ENCODE measurements at places on chromosomes 6 and 20.
A peak's percentile ranks its signal among the peaks of the same experiment; 100 is the strongest.

DNA sequence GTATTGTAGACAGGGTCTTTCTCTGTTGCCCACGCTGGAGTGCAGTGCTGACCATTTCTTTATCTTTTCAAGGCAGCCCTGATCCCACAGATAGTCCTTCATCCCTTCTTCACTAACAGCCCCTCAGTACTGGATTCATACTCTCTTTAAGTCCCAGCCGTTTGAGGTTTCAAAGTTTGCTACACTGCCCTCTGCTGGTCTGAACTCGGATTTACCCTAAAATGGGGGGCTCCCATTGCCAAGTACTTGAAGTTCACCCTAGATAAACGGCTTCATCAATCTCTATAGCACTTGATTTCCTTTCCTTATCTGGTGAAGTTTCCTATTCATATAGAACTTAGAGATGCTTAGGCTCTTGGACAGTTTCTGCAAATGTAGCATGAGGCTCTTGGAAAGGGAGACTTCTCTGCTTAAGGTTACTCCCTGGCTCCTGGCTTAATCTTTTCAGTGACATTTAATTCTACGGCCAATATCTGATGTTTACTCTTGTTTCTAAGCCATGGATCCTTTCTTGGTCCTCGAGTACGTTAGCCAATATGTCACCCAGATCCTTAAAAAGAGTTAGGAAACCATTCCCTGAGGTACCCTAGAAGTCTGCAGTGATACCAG is 21.4 kb upstream of the PREP start:
- no peaks in the 10 kb centered on the region for H3K27me3 ChIP-seq
- no peak overlapping the region for H3K27ac ChIP-seq
- no peak for DNase-seq
- H3K36me3 ChIP-seq, result no peaks in the 10 kb centered on the region
- no peak overlapping the region for H3K4me3 ChIP-seq

- peaks cover 5% of the 10 kb centered on the region for H3K36me3 ChIP-seq
- peak overlapping the region; percentile 83 for H3K27ac ChIP-seq
Observed at GRCh38 chr20:31577194-31577593, 27.9 kb upstream of the ID1 start.

- peaks cover 3% of the 10 kb centered on the region for H3K27me3 ChIP-seq
- no peak overlapping the region for H3K4me3 ChIP-seq
- no peaks in the 10 kb centered on the region for H3K4me1 ChIP-seq
Observed at GRCh38 chr20:54389596-54390280, 85.7 kb upstream of the DOK5 start.

DNA sequence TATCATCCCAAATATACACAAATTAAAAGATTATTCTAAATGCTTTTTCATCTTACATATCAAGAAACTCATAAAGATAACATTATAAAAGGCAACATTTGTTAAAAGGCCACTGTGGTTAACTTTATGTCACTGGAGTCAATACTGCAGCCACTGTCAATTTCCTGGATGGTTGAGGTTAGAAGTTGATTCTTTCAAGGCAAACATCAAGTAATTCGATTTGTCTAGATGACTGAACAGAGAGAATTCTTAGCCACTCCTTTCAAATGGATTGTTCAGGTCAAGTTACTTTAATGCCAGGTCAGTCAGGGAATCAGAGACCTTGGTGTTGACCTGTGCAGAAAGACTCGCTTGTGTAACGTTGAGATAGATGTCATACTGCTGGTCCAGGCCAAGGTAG is 44.4 kb upstream of the SIM1 start:
- no peak overlapping the region for H3K4me3 ChIP-seq
- no peaks in the 10 kb centered on the region for H3K27me3 ChIP-seq
- peaks cover 30% of the 10 kb centered on the region for H3K36me3 ChIP-seq
- H3K27ac ChIP-seq, result no peak overlapping the region
- no peaks in the 10 kb centered on the region for H3K4me1 ChIP-seq

GRCh38 chr6:75870389-75870788 is 121.3 kb downstream of the MYO6 start:
- no peak for DNase-seq
- no peaks in the 10 kb centered on the region for H3K27me3 ChIP-seq
- H3K27ac ChIP-seq, result no peak overlapping the region
- peaks cover 14% of the 10 kb centered on the region for H3K36me3 ChIP-seq
- H3K4me1 ChIP-seq, result peaks cover 21% of the 10 kb centered on the region

DNA sequence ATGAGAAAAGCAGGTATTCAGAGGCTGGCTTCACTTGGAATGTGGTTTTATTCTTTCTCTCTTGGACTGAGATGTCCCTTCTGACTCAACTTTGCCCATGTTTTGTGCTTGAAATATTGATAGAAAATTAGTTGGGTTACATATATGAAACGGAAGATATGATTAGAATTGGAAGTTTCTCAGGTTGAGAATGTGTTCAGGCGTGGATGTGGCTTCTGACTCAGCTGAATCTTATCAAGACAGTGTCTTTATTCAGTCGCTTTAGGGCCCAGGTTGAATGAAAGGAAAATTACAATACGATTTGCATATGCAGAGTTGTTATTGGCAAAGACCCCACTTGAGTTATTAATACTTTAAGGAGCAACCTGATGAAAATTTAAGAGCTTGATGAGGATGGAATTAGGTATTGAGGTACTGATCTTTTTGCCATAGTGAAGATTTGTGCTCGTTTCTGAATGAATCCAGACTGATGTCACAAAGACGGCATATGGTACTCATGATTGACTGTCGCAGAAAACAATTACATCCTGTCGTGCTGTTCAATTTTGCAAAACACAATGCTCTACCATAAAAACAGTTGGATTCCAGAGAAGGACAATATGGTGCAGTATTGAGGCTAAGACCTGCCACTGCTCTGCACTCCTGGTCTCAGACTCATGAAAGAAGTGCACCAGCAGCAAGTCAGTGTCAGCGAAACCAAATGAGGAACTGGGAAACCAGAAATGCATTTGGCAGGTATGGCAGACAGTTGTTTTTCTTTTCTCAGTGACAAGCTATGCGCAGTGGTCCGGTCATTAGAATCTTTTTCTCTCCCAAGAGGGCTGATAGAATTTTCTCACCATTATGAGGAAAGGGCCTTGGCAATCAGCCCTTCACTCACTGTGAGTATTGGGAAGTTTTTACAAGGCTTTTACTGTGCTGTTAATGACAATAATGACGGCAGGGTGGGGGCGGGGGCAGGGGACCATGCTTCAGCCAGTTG is 158.3 kb downstream of the DOK5 start:
- no peak for DNase-seq
- no peak overlapping the region for H3K4me3 ChIP-seq
- H3K4me1 ChIP-seq, result no peaks in the 10 kb centered on the region

DNA sequence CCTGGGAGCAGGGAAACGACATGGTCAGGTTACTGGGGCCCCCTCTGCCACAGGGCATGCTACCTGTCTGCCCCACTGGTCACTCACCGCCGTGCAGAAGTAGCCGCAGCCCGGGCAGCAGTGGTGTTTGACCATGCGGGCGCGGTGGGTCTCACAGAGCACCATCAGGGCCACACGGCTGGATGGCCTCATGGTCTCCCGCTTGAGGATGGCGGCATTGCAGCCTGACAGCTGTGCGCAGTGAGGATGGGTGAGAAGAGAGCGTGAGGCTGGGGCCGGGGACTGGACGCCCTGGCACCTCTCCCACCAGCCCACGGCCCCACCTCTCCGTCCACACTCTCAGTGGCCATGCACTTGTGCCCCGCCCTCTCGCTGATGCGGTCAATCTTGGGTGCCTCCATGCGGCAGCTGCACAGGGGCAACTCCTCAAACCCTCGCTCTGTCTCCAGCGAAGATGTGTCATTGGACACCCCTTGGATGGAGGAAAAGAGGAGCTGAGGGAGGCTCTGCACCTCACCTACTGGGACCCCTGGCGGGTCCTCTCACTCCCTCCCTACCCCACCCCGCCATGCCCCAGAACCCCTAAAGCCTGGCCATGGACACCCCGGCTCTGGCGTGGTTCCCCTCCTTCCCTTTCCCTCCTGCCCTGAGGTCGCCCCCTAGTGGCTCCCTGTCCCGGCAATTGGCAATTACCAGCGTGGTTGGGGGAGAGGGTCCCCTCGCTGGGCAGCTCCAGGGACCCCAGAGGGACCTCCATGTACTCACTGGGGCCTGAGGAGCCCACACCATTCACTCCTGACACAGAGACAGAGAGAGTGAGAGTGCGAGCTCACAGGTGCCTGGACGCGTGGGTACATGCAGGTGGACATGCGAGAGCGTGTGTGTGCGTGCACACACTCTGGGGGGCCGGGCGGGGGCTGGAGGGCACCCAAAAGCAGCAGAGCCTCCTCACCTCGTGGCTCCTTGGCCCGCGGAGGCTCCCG is 8.9 kb downstream of the EHMT2 start:
- H3K27ac ChIP-seq, result no peak overlapping the region
- H3K27me3 ChIP-seq, result no peaks in the 10 kb centered on the region
- no peak for DNase-seq
- peaks cover 43% of the 10 kb centered on the region for H3K36me3 ChIP-seq
- H3K4me1 ChIP-seq, result no peaks in the 10 kb centered on the region
- no peak overlapping the region for H3K4me3 ChIP-seq

DNA sequence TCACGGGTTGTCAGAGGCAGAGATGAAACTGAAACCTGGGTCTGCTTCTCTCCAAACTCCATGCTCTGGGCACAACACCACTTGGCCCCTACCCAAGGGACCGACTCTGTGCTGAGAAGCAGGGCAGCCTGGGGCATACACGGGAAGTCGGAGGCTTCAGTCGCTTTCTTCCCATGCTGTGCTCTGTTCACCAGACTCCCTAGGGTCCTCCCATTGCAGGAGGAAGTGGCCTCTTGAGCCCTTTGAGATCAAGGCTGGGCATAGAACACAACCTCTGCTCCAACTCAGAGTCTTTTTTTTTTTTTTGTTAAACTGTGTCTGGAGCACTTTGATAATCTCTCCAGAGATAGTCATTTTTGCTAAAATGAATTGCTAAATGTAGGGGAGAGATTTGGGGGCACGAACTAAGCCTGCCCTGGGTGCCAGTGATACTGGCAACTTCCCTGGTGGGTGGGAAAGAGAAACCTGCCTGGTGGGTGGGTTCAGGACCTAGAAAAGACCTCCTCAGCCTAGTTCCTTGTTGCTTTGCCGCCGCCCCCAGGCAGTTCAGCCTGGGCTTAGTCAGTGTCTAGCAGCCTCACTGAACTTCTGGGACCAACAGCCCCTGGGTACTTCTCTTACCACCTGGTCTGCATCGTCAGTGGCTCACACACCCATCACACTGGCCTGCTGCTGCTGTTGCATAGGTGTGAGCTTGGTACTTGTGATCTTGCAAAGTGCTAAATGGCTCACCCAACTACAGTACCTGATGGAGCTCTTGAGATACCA is 62.0 kb downstream of the PPP1R14C start:
- DNase-seq, result no peak
- peaks cover 3% of the 10 kb centered on the region for H3K4me1 ChIP-seq
- H3K27me3 ChIP-seq, result peaks cover 6% of the 10 kb centered on the region
- no peak overlapping the region for H3K4me3 ChIP-seq

- no peak for DNase-seq
- H3K27me3 ChIP-seq, result no peaks in the 10 kb centered on the region
- peaks cover 15% of the 10 kb centered on the region for H3K4me1 ChIP-seq
- no peak overlapping the region for H3K27ac ChIP-seq
Observed at GRCh38 chr6:111687652-111688051, 82.0 kb upstream of the TRAF3IP2 start.

- no peak overlapping the region for H3K27ac ChIP-seq
- peaks cover 10% of the 10 kb centered on the region for H3K4me1 ChIP-seq
- H3K36me3 ChIP-seq, result peaks cover 7% of the 10 kb centered on the region
- H3K4me3 ChIP-seq, result no peak overlapping the region
Observed at GRCh38 chr20:37977338-37977737, 55.9 kb downstream of the TTI1 start.

- peaks cover 30% of the 10 kb centered on the region for H3K27me3 ChIP-seq
- no peak overlapping the region for H3K27ac ChIP-seq
- no peaks in the 10 kb centered on the region for H3K36me3 ChIP-seq
- H3K4me1 ChIP-seq, result peaks cover 2% of the 10 kb centered on the region
- no peak overlapping the region for H3K4me3 ChIP-seq
Observed at GRCh38 chr20:956330-956951, 40.3 kb upstream of the ANGPT4 start.

DNA sequence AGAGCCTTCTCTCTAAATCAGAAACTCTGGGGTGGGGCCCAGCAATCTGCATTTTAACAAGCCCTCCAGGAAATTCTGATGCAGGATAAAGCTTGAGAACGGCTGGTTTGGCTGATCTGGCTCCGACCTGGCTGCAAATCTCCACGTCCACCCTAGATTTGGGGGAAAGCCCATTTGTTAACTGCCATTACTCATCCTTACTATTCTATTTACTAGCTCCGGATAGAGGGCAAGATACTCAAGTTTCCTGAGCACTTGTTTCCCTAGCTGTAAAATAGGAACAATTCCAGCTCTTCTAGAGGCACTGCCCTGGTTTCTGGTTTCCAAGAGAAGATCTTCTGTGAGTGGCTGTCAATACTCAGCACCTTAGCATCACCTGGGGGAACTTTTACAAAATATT is 44.4 kb downstream of the DAAM2 start:
- H3K27ac ChIP-seq, result no peak overlapping the region
- no peaks in the 10 kb centered on the region for H3K27me3 ChIP-seq
- DNase-seq, result no peak
- H3K4me3 ChIP-seq, result no peak overlapping the region

DNA sequence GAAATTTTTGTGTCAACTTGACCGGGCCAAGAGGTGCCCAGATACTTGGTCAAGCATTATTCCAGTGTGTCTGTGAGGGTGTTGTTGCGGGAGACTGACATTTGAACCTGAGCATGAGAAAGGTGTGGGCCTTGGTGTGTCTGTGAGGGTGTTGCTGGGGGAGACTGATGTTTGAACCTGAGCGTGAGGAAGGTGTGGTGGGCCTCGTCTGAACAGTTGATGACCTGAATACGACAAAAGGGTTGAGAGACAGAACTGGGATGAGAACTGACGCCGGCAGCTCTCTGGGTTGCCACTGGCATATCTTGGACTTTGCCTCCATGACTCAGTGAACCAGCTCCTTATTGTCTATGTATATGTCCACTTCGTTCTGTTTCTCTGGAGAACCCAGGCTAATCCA is 240.5 kb downstream of the ERMARD start:
- H3K27me3 ChIP-seq, result peaks cover 2% of the 10 kb centered on the region
- DNase-seq, result peak; percentile 24
- H3K4me1 ChIP-seq, result no peaks in the 10 kb centered on the region
- no peak overlapping the region for H3K4me3 ChIP-seq
- no peaks in the 10 kb centered on the region for H3K36me3 ChIP-seq

- H3K27ac ChIP-seq, result peak overlapping the region; percentile 63
- peaks cover 3% of the 10 kb centered on the region for H3K36me3 ChIP-seq
- H3K4me1 ChIP-seq, result peaks cover 20% of the 10 kb centered on the region
Observed at GRCh38 chr6:4496284-4496683, 279.9 kb upstream of the CDYL start.

DNA sequence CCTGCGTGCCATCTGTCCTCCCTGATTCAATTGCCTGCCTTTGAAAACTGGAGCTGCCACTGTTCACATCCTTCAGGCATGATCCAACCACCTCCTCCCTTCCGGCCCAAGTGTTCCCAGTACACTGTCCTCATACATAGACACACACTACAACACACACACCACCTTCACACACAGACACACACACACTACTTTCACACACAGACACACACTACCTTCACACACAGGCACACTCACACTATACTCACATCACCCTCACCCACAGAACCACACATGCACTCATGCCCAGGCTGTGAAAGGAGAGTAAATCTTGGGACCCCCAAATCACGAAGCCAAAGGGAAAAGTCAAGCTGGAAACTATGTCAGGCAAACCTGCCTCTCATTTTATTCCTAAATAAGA is 109.4 kb upstream of the MYLIP start:
- H3K27me3 ChIP-seq, result no peaks in the 10 kb centered on the region
- DNase-seq, result no peak
- no peaks in the 10 kb centered on the region for H3K36me3 ChIP-seq
- H3K27ac ChIP-seq, result no peak overlapping the region

Data from mesothelial cell of epicardium (in vitro differentiated cells).